ENCODE measurements at places on chromosomes 1 and 21. TPM values are rescaled to one million over a fixed set of nuclear protein-coding genes. Genes with fewer than 3 reads are reported as not detected.
A peak's percentile ranks its signal among the peaks of the same experiment; 100 is the strongest.

MARK1 gene
- total RNA-seq, result 10.4 TPM

HSD3B1 gene
- total RNA-seq, result not detected

FCRL2 gene
- not detected for total RNA-seq

TCHHL1 gene
- not detected for total RNA-seq

SPRR2G gene
- not detected for total RNA-seq

TMEM269 gene
- total RNA-seq, result under 0.01 TPM

F11R gene
- total RNA-seq, result 280 TPM

LAD1 gene
- 220 TPM for total RNA-seq

GBP6 gene
- total RNA-seq, result 67.2 TPM

UCK2 gene
- total RNA-seq, result 78.2 TPM

S100A1 gene
- not detected for total RNA-seq

- DNase-seq, result peak; percentile 19
Measured at GRCh38 chr1:216005916-216006315, 417.3 kb downstream of the USH2A start.

GRCh38 chr1:184940694-184941409 is 33.5 kb downstream of the NIBAN1 start:
- no peak for DNase-seq

DNA sequence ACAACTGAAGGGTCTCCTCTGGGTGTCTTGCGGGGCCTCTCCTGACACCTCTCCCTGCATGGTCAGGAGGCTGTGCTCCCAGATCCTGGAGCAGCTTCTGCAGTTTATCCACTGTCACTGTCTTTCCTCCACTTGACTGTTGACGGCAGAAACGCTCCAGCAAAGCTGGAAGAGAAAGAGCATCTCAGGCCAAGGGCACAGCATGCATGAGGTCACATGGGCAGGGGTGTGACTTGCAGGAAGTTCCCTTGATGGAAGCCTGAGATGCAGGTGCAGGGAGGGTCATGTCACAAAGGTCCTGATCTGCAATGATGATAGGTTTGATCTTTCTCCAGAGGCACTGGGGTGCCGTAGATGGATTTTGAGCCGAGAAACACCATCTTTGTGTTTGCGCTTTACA is 23.3 kb downstream of the SLC44A3 start:
- DNase-seq, result no peak

- peak; percentile 42 for DNase-seq
Measured at GRCh38 chr21:31008355-31008754, 29.9 kb downstream of the KRTAP19-8 start.

DNA sequence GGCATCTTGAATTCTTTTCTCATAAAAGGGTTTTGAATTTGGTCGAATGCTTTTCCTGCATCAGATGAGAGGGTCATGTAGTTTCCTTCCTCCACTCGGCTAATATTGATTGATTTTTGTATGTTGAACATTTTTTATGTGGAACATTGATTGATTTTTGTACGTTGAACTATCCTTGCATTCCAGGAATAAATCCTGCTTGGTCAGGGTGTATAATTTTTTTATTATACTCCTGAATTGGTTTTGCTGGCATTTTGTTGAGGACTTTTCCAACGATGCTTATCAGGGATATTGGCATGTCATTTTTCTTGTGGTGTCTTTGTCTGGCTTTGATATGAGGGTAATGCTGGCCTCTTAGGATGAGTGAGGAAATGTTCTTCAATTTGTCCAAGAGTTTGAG is 8.5 kb downstream of the TMEM240 start:
- no peak for DNase-seq

DNA sequence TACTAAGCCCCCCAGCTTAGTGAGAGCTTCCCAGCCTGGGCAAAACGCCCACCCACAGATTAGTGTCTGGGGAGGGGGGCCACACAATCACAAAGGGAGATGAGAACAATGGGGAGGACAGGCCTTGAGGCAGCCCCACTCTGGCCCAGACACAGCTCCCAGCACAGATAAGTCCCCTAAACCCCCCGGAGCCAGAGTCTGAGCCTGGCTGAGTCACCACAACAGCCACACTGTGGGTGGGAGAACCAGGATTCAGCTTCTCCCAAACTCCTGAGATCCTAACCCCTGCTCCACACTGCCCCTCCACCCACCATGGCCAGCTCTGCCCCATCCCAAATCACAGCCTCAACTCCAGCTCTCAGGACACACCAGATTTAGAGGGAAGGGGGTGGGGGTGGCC is 4.2 kb downstream of the NECTIN4 start:
- peak; percentile 27 for DNase-seq

DNA sequence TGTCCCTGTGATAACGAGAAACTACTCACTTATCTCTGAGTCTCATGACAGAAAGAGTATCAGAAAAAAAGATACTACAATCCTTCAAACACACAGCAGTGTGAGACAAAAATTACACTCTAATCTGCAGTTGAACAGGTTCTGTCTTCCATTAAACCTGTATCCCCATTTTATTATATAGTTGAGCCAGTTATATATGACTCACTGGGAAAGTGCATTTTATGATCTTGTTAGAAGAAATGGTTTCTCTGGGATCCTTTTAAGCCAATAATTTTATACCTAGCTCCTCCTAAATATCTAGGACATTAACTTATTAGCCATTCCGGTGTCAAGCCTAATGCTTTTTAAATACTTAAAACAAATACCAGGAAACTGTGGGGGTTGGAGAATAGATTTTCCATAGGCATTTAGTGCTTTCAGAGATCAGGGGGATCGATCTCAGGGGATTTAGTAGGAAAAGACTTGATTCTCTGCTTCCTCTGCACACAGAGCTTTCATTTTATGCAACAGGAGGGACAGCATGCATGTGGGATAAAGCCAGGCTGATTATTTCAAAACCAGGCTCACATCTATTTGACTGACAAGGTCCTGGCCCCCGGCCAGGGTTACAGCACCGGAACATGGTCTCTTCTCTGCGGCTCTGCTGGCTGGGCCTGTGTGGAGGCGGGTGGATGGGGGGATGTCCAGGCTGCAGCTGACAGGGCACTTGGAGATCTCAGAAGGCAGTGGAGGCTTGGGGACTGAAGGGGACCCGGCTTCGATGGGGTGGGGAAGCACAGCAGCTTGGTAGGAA is 310.6 kb downstream of the DISC1 start:
- no peak for DNase-seq

- no peak for DNase-seq
Measured at GRCh38 chr1:228405979-228406228, 731 bp downstream of the TRIM11 start.

DNA sequence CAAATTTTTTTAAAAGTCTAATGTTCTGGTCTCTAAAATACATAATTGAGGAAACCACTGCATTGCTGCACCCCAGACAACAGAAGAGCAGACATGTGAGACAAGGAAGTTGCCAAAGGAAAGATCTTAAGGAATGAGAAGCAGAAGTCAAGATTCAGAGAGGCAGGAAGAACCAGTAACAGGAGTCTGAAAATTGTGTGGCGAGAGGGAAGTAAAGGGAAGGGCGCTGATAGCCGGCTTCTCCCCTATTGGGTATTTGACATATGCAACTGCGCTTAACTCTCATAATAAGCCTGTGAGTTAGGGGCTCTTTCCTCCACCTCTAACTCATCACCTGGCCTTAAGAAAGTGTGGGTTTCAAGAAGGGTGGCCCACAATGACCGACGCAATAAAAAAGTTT is 21.9 kb upstream of the KIF14 start:
- no peak for DNase-seq

DNA sequence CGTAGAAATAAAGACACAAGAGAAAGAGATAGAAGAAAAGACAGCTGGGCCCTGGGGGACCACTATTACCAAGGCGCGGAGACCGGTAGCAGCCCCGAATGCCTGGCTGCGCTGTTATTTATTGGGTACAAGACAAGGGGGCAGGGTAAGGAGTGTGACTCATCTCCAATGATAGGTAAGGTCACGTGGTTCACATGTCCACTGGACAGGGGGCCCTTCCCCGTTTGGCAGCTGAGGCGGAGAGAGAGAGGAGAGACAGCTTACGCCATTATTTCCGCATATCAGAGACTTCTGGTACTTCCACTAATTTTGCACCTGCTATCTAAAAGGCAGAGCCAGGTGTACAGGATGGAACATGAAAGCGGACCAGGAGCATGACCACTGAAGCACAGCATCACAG is 4.1 kb upstream of the TPRG1L start:
- DNase-seq, result no peak

DNA sequence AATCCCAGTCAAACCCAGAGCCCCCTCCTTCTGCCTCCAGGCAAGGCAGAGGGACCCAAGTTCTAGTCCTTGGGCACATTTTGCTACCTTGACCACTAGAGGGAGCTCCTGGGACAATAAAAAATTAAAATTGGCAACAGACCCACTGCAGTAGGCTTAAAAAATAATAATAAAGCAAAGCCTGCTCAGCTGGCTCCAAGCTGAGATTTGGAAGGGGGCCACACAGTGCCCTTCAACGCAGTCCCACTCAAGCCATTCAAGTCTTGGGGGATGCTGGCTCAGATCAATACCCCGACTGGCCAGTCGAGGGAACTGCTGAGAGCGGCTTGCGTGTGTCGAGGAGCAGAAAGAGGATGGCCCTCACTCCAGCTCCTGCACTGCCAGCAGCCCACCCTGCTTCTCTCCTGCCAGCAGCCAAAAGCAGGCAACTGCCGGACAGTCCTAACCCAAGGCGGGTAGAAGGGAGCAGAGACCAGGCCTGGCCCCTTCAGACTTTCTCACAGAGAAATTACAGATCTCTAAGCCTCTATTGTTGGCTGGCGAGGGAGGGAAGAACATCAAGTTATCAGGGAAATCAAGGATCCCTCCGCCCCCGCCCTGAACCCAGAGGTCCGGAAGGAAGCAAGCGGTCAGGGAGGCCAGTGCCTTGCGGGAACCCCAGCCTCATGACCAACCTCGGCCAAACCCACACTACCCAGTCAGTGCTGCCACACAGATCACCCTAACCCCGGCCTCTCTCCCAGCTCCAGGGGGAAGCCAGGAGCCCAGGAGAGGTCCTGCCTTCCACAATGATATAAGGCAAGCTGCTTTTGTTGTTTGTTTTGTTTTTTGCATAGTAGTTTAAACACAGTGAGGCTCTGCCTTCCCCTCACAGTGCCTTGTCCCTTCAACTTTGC is 4.9 kb upstream of the ALDH4A1 start:
- peak; percentile 43 for DNase-seq

GRCh38 chr1:186286615-186287315 is 88.3 kb downstream of the TPR start:
- no peak for DNase-seq

GRCh38 chr1:86583593-86583992 is 36.7 kb downstream of the CLCA4 start:
- no peak for DNase-seq

GRCh38 chr1:59436637-59437036 is 139.7 kb downstream of the FGGY start:
- no peak for DNase-seq

DNA sequence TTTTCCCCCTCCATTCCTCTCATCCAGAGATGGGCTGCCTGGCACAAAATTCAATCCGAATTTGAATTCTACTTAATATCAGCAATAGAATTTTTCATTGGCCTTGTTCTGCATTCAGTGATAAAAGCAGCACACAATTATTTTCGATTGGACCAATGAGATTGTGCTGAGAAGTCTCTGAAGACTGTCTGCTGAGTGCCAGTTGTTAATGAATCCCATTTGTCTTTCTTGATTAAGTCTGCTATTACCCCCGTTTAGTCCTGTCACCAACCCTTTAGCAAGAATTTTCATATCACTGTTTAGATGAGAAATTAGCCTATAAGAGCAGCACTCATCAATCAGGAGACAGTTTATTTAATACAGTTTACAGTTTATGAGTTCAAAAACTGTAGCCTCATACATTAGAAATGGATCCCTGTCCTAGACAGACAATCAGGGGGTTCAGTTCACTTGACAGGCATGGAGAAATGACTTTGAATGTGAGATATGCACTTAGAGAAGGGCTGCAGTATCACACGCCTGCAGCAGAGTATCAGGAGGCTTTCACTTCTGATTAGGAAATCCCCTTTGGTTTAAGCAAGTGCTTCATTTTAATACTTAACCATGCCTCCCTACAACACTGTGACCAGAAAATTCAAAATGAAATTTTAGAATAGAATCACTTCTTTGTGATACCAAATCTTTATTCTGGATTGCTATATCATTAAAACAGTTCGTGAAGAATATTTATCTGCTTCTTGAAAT is 304.7 kb upstream of the PTBP2 start:
- no peak for DNase-seq

DNA sequence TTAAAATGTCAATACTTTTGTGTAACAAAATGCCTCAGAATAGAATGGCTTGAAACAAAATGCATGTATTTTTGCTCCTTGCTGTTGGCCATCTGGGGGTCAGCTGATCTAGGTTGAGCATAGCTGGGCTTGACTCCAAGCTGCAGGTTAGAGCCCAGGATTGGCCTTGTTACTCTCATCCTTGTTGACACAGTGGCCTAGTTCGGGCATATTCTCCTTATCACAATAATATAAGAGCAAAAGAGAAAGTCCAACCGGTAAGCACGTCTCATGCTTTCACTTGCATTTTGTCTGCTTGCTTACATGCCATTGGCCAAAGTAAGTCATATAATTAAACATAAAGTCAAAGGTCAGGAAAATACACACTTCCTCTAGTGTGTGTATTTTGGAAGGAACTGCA is 456.2 kb downstream of the KCNT2 start:
- peak; percentile 13 for DNase-seq

- no peak for DNase-seq
Measured at GRCh38 chr1:48229317-48229716, 6.8 kb downstream of the SLC5A9 start.

DNA sequence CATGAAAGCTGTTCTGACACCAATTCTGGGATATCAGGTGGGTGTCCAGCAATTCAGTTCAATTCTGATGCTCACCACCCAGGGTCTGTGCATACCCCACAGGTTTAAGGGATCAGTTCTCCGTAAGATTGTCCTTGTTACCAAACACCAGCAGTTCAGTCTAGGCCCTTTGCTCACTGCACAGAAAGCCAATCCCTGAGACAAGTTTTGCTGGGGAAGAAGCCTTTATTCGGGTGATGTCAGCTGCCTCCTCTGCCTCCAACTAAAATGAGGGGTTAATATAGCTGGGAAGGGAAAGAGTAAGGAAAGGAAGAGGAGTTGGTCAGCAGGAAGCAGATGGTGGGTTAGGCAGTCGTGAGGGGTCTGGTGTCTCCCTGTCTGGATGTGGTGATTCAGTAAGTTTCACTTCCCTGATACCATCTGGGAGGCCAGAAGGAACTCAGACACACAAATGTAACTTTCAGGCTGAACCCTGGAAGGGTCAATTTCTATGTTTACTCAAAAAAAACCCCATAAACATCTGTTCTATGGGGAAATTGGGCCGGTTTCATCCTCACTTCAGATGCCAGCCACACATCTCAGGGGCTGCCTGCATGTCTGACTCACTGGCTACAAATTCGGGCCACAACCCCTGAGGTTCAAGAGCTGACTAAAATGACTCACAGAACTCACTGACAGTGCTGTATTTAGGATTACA is 83.3 kb upstream of the PGBD5 start:
- peak; percentile 86 for DNase-seq

- DNase-seq, result no peak
Measured at GRCh38 chr1:30729901-30730300, 6.5 kb upstream of the MATN1 start.

GRCh38 chr1:30758785-30759380 is 1.3 kb upstream of the LAPTM5 start:
- DNase-seq, result peak; percentile 31

DNA sequence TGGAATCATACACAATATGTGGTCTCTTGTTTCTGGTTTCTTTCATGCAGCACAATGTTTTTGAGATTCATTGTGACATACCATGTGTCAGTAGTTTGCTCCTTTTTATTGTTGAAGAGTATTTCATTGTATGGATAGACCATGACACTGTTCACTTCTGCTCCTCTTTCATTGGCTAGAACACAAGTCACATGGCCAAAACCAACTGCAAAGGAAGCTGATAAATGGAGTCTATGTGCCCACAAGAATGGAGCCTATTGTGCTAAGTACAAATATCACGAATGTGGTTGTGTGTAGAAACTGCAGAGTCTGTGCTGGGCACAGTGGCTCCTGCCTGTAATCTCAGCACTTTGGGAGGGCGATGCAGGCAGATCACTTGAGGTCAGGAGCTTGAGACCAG is 28.6 kb upstream of the FNBP1L start:
- DNase-seq, result no peak

Measured in bronchial epithelial cell (primary cell).